Activated CD4-positive, alpha-beta T cell treated with anti-CD3 and anti-CD28 coated beads, Interleukin-2, Interleukin-6, amounts not matched to agents 100 ng/mL and 50 ng/mL, durations not matched to agents 16 hours and 8 hours (primary cell): ENCODE measurements at places on chromosomes 3 and 15.

GRCh38 chr3:104521606-104522336, 844.9 kb upstream of the ALCAM start:
- DNase-seq: no peak

- peak; percentile 70 for DNase-seq
Observed at GRCh38 chr3:169668957-169669741, 5.6 kb upstream of the MECOM start.

DNA sequence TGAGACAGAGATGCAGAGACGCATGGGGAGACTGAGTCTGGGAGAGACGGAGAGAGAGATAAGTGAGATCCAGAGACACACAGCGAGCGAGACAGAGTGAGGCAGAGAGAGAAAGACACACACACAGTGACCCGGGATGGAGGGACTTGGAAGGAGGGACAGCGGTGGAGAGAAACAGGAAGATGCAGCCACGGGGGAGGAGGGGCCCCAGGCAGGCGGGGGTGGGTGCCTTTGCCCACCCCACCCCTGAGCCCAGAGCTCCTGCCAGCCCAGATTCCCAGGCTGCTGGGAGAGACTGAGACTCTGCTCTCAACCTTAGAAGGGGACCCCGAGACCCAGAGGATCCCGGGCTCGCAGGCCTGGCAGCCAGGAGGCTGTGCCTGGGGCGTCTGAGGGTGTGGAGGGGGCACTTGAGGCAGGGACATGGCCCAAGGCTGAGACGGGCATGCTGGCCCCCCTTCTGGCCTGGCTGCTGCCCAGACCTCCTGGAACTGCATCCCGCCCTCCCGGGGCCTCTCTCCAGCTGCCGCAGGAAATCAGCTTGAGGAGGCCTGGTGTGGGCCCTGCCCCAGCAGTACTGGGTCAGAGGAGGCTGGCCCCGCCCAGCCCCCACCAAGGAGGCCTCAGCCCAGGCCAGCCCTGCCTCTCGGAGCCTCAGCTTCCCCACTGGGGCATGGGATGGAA, 18.1 kb downstream of the H1-8 start:
- no peak for DNase-seq

GRCh38 chr3:150261418-150261817, 146.7 kb upstream of the TSC22D2 start:
- DNase-seq: no peak

DNA sequence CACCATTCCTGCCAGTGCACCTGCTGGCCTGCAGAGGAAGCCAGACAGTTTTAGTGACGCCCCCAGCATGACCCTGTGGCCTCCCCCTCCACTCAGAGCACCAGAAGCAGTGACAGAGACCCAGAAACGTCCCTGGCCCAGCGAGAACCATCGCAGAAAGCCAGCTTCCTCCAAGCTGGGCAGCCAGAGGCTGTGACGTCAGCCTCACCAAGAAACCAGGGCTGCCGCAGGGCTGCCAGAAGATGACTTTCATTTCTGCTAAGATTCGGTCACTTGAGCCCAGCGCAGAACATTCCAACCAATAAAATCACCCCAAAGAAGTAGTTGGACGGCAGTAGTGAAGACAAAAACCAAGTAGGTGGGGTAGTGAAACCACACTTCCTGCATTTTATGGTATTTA, 29.6 kb upstream of the RPL32 start:
- DNase-seq: peak; percentile 9

- DNase-seq: no peak
Observed at GRCh38 chr15:101784644-101785043, 18.7 kb upstream of the OR4F6 start.
